ENCODE measurements at places on chromosomes 12 and 14.

GRCh38 chr12:101859664-101860607 is 17.4 kb upstream of the DRAM1 start:
- no peak for DNase-seq

DNA sequence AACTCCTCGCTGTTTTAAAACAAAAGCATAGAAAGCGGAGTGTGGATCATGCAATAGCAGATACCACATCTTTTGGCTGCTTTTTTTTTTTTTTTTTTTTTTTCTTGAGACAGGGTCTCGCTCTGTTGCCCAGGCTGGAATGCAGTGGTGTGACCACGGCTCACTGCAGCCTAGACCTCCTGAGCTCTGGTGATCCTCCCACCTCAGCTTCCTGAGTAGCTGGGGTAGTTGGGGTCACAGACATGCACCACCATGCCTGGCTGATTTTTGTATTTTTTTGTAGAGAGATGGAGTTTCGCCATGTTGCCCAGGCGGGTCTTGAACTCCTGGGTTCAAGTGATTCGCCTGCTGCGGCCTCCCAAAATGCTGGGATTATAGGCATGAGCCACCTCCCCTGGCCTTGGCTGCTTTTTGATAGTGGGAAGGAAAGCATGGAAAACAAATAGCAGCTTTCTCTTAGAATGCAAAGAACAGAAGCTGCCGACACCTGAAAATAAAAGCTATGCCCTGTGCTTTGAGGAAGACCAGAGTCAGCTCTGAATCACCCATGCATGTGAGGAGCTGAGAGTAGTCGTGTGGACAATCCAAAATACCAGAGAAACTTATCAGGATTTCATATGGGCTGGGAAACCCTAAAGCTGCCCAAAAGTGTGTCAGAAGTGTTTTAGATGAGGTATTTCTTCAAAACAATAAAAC is 3.6 kb upstream of the ELK3 start:
- DNase-seq: no peak

DNA sequence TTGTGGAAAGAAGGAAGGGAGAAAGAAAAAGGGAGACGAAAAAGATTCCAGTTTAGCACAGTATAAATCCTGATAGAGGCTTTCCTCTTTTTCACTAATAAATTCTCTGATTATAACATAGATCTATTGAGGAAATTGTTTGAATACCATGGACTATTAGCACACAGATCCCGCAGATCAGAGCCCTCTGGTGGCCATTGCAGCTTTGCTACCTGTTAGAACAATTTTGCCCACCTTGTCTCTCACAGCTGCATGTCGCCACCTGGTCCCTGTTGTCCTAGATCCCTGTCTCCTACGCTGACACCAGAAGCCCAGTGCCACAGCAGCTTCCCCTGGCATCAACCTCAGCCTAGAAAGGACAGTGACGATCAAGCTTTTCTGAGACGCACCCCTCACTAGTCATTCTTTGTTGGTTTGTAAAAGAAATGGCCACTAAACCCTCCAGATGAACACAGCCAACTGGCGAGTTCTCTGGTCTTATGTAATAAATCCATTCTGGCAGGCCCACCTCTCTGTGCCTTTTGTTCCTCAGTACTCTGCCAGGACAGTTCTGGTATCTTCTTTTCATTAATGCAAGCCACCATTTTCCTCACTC is 9.9 kb downstream of the GPHB5 start:
- DNase-seq: no peak

GRCh38 chr14:37018571-37019240 is 153.7 kb downstream of the SLC25A21 start:
- DNase-seq: no peak

DNA sequence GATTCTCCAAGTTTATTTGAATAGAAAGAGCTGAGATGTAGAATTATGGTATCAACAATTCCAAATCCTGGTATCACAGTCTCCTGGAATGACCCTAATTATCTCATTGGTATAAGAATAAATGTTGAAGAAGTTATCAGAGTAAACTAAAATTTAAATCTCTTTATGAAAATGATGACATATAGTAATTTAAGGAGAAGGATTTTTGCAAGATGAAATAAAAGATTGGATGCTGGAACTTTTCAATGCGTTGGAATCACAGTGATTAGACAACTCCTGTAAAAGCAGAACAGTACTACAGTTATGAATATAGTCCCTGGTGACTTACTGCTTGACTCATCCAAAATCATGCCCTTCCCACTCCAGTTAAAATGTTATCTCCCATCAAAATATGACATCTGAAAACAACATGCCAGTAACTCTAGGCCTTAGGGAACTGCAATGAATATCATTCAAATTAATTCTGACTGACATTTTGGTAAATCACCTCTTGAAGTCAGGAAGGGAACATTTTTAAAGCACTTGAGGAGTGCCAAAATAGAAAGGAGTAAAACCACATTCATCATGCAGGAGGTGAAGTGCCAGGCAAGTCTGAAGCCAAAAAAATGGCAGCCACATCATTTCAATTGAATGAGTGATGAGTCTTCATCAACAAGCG is 197.8 kb upstream of the PRKD1 start:
- DNase-seq: no peak

DNA sequence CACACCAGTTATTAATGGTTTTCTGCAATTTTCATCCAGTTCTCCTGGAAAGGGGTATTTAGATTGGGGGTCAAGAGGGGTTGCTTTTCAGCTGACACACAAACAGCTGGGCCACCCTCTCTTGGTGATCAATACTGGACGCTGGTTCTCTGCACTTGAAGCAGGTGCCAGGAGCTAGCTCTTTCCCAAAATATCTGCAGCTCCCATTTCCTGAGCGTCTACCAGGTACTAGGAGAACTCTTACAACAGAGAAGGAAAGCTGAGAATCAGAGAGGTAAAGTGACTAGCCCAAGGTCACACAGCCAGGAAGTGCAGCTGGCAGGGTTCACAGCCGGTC is 1.2 kb downstream of the TESC start:
- DNase-seq: no peak

Measured in aorta (tissue), 5 donors.